ENCODE measurements at places on chromosomes 3 and 15.
A peak's percentile ranks its signal among the peaks of the same experiment; 100 is the strongest.

DNA sequence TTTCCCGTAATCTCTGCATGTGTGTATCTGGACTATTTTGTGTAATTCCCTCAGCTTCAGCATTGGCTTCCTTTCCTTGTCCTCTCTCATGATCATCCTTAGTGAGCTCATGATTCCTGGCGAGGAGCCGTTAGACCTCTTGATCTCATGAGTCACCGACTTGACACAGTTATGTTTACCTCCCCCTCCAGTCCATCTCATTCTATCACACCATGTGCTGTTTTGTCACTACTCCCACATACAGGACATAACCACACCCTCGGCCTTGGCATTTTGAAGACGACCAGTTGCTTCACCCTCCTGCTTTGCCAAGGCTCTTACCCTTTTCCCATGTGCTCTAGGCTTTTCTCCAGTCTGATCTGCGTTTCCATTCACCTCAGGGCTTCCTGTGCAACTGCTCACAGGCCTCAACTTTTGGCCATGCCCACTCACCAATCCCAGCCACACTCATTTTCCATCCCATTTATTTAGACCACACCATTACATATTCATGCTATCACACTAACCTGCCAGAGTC is 41.5 kb downstream of the CP start:
- peak; percentile 28 for DNase-seq

- DNase-seq: no peak
Measured at GRCh38 chr15:62445244-62445643, 280.2 kb upstream of the C2CD4B start.

- no peak for DNase-seq
Measured at GRCh38 chr3:125634336-125634950, 39.1 kb upstream of the OSBPL11 start.

- no peak for DNase-seq
Measured at GRCh38 chr15:65326117-65326526, 21.6 kb downstream of the RNU5B-1 start.

GRCh38 chr15:94070356-94071295 is 160.7 kb upstream of the MCTP2 start:
- no peak for DNase-seq

Data from keratinocyte (primary cell).